ENCODE measurements at places on chromosomes 13 and 19.
A peak's percentile ranks its signal among the peaks of the same experiment; 100 is the strongest.

- DNase-seq, result no peak
Observed at GRCh38 chr13:24087605-24088225, 72.8 kb upstream of the SPATA13 start.

DNA sequence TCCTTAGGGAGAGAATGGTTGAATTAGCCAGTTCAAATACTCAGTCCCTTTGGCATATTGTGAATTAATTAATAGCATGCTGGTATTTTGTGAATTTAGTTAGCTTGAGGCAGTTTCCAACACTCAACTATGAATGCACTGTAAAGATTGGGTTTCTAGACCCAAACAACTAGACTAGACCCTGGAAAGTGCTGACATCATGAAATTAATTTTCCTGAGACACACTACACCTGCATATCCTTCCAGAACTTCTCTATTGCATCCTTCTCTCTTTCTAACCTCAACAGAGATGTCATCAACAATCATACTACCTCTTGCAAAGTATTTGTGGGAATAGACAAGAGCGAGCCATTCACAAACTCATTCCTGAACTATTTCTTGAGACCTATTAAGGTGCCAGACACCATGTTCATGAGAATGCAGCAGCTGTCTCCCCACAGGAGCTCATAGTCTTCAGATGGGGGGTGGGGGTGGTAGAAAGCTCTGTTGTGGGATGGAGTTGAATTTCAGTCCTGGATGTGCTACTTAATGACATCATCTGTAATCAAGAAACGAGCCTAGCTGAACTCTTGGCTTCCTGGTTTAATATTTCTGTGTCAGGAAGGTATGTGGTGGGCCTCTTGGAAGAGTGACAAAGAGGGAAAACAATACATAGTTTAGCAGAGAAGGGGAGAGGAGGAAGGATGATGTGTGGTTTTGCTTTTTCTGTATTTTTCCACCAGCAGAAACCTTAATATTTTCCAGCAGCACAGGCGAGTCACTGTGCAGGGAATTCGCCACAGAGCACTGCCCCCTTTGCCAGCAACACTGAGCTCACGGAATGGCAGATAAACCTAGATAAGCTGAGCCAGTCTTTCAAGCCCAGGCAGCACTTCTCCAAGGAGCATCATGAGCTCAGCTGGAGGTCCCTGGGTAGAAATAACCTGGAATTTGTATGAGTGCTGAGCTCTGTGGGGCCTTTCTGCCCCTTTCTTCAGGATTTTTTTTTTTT lies 53.1 kb upstream of the CYSLTR2 start:
- DNase-seq, result peak; percentile 49

- no peak for DNase-seq
Observed at GRCh38 chr19:11692127-11692790, 46.5 kb downstream of the ZNF823 start.

GRCh38 chr13:21175656-21176214 lies 617 bp downstream of the SKA3 start:
- no peak for DNase-seq

DNA sequence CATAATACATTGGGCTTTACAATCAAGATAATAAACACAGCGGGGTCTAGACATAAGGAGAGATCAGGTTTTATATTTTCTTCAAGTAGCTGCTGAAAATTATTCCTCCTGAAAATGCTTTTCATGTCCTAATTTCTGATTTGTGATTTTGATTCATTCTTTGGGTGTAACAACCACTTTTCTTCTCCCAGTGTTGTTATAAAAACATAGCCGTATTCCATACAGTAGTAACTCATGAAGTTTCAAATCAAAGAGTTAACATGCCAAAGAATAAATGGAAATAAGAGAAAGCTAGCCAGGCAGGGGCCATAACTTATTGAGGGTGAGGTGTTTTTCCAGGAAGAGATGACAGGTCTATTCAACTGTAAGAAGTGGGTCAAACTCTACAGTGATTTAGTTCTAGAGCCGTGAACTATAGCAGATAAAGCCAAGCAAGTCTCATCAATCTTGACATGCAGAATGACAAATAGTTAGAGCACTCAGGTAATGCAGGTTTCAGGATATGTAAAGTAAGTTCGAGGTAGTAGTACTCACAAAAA lies 934.4 kb upstream of the SLITRK1 start:
- DNase-seq, result no peak

DNA sequence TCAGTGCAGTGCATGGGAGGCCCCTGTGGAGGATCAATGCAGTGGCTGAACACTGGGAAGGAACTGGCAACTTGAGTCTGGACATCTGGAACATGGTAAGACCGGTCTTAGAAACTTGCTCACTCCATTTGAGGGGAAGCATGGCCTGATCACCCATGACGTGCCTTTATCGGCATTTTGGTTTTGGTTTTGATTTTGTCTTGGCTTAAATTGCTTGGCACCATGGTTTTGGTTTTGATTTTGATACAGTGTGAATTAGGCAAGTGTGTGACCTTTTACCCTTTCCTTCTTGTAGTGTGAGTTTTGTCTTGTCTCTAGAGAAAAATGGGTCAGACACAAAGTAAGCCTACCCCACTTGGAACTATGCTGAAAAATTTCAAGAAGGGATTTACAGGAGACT lies 77.3 kb downstream of the ZNF486 start:
- no peak for DNase-seq

- no peak for DNase-seq
Observed at GRCh38 chr19:58513694-58514563, 2.1 kb upstream of the SLC27A5 start.

- DNase-seq, result no peak
Observed at GRCh38 chr19:54248016-54248601, 5.5 kb upstream of the LILRA6 start.

DNA sequence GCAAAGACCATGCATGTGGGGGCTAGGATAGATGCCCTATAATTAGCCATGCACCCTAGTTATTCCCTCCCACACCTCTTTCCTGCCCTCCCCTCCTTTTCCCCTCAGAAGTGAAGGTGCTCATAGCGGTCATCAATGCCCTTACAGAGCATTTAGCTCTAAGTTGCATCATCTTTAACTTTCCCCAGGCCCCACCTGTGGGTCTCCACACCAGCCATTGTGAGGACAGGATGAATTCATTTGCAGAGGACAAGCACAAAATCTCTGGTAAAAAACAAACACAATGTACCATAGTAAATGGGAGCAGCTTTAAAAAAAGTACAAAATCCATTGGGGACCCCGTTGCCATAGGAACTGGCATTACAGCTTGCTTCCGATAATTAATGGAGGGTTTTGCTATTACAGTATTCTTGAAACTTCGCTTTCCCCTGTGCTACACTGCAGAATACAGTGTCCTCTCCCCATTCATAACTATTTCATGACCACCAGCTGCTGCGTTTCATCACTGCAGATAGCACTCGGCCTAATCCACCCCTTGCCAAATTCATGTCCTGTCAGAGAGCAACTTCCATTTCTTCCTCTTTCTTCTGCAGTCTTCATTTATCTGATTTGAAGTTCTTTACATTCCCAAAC lies 110.5 kb downstream of the ZDHHC20 start:
- DNase-seq, result no peak

DNA sequence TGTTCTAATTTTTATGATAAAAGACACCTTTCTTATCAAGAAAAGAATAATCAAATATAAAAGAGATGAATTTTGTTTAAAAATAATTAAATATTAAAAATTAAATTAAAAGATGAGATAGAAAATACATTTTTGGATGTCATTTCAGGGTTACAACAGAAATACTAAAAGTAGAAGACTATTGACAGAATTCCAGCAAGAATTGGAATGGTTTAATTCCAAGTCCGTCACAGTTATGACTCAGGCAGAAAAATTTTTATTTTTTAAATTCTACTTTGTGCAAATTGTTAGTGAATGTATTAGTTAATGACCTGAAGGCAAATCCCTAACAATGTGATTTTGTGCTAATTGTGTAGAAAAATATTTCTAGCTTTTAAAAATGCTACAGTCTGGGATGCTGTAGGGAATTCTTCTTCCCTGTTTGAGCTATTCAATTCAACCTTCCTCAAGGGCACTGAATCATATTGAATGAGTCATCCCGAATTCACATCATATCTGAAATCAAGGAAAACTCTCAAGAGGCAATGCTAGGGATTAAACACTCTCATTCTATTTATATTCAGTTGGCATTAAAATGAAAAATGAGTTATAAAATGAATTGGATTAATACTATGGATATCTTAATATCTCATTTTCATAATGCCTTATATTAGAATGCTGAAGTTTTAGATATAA lies 633.5 kb upstream of the ATXN8OS start:
- peak; percentile 2 for DNase-seq

- peak; percentile 16 for DNase-seq
Observed at GRCh38 chr19:16185768-16186123, 536 bp downstream of the FAM32A start.

- DNase-seq, result no peak
Observed at GRCh38 chr19:16891696-16892382, 3.0 kb downstream of the F2RL3 start.

DNA sequence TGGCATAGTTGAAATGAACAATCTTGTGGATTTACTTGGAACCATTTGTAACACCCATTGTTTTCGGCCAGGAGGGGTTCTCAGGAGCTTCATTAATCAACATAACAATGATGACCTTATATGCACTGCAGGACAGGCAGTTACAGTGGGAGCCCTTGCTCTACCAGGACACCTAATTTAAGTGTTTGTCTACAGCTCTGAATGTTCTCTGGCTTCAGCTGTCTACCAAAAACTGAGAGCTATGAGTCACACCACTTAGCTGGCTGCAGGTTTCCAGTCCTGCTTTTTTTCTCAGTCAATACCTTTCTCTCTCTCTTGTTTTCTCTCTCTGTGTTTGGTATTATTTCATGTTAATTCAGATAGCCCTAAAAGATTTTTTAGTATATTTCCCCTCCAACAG lies 105.4 kb upstream of the MBNL2 start:
- peak; percentile 46 for DNase-seq

DNA sequence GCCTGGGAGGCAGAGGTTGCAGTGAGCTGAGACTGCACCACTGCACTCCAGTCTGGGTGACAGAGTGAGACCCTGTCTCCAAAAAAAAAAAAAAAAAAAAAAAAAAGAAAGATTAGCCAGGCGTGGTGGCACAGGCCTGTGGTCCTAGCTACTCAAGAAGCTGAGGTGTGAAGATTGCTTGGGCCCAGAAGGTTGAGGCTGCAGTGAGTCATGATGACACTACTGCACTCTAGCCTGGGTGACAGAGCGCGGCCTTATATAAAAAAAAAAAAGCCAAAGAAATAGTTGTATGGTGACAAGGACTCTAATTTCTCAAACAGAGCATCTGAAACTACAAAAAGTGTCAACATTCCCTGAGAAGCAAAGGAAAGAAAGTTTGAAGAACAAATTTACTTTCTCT lies 3.4 kb downstream of the PBX4 start:
- no peak for DNase-seq

DNA sequence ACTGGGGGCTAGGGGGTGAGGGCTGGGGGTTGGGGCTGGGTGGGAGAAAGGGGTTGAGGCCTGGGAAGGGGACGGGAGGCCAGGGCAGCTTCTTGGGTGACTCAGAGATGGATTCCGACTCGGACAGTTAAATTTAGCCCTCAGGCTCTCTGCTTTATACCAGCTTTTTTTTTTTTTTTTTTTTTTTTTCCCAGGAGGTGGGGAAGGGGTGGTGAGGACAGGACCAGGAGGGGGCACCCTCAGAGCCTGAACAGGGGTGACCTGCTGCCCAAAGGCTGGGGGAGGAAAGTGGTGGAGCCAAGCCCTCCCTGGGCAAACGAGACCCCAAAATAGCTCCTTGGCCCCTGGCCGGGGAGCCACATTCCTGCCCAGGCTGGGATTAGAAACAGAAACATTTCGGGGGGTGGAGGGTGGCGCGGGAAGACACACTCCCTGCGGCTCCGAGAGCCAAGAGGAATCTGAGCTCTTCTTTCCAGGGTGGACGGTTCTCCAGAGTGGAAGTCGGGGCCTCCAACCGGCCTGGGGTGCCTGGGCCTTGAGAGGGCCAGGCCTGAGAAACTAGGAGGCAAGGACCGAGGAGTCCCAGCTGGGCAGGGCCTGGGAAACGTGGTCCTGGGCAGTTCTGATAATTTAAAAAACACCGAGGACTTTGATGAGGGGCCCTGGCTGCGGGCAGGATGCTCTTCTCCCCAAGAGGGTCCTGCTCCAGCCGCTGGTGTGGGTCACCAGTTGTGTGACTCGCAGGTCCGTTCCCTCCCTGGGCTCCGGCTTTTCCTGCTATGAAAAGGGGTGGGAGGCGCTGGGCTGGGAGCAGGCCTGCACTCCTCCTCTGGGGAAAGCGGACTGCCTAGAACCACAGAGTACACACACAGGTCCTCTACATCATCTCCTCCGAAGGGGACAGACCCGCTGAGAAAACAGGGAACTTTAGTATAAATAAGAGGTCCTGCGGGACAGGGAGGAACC lies 813 bp upstream of the DMPK start:
- peak; percentile 49 for DNase-seq

- DNase-seq, result peak; percentile 27
Observed at GRCh38 chr19:16315825-16316505, 8.7 kb upstream of the KLF2 start.

GRCh38 chr19:29489172-29489951 lies 36.4 kb upstream of the VSTM2B start:
- no peak for DNase-seq

DNA sequence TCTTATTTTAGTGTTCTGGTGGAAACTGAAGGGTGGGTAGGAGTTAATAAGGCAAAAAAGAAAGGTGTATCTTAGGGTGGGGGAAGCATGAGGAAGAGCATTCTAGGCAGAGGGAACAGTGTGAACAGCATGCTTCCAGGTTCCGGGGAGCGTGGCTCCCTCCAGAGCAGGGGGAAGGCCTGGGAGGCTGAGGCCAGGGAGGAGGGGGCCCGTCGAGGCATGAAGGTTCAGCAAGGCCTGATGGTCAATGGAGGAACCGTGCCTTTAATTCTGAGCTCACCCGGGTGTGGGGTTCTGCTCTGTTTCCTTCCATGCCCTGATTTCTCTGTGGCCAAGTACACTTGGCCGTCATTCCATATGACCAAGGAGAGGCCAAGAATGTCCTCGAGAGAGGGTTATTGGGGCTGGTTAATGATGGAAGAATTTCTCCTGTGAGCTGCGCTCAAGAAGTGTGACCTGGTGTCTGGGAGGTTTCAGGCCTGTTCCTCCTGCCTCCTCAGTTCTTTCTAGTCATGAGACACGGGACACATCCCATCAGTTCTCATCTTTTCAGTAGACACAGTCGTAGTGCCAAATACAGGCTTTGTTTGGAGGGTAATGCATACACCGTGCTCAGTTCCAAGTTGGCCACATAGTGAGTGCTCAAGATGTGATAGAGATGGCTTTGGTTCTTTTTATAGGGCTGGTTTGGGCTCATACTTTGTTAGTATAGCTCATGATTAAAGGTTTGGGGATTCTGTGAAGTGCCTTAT lies 73.6 kb downstream of the SIPA1L3 start:
- DNase-seq, result no peak

DNA sequence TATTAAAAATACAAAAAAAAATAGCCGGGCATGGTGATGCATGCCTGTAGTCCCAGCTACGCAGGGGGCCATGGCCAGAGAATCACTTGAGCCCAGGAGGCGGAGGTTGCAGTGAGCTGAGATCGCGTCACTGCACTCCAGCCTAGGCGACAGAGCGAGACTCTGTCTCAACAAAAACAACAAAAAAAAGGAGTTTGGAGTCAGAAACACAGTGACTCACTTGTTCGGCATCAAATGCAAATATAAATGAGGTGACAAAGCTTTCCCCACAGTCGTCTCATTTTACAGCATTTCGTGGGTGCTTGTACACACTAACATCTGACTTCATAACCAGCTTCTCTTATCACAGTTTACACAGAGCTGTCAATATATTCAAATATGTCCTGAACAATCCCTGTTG lies 11.0 kb downstream of the ZNF665 start:
- DNase-seq, result peak; percentile 27

All from urothelium cell line (cell line).